Mucosa of gallbladder (tissue), 1 donor: ENCODE measurements at places on chromosomes 7 and 10. TPM values are rescaled to one million over a fixed set of nuclear protein-coding genes. Genes with fewer than 3 reads are reported as not detected.
A peak's percentile ranks its signal among the peaks of the same experiment; 100 is the strongest.

The ZNF282 gene
- total RNA-seq = 33.8 TPM

The SHTN1 gene
- 36.7 TPM for total RNA-seq

The ZNF485 gene
- total RNA-seq = 3.3 TPM

The PON3 gene
- 14.0 TPM for total RNA-seq

The WNT8B gene
- total RNA-seq = not detected

The CC2D2B gene
- 2.9 TPM for total RNA-seq

The PKD2L1 gene
- not detected for total RNA-seq

The SKIDA1 gene
- total RNA-seq = 1.2 TPM

The UCMA gene
- not detected for total RNA-seq

The SPOCK2 gene
- total RNA-seq = 250 TPM

The AKR1D1 gene
- 0.37 TPM for total RNA-seq

The ARPC1A gene
- 140 TPM for total RNA-seq

The ITPRIP gene
- 14.8 TPM for total RNA-seq

The LIPK gene
- total RNA-seq = not detected

DNA sequence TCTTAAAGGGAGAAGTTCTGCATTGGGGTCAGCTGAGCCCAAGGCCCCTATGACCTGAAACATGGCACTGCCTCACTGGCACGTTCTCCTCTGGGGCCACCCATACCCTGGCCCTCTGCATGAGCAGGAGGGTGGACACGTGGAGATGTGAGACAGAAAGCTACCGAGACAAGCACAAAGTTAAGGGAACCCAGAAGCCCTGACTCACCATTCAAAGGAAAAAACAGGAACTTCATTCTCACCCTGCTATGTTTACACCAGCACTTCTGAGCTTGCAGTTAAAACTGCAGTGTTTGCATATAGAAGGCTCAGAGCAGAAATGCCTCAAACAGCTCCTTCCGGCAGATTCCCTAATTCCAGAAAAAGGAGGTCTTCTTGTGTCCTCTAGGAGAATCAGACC lies 41.7 kb downstream of the DENND11 start:
- DNase-seq = no peak

- DNase-seq = no peak
Measured at GRCh38 chr10:119942973-119943372, 50.4 kb downstream of the SEC23IP start.

DNA sequence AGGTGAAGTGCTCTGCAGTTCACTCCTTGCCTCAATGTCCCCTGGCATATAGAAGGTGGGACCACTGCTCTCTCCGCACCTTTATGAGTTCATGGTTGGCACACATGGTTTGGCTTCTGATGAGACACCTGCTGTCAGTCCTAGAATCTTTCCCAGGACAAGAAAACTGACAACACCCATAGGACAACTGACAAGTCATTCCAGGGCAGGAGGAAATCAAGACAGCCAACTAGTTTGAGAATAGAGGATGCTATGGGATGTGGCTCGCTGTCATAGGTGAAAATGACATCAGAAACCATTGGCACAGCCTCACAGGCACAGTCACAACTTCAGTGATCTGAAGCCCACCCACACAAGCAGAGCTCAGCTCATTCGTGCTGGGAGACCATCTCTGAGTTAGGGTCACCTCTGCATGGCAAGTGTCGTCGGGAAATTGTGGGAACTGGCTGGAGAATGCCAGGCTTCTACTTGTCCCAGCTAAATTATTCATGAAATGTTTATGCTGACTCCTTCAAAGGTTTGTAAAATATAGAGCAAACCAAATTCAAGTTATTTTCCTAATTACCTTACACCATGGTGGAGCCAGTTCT lies 762.4 kb downstream of the GRID1 start:
- DNase-seq = no peak

DNA sequence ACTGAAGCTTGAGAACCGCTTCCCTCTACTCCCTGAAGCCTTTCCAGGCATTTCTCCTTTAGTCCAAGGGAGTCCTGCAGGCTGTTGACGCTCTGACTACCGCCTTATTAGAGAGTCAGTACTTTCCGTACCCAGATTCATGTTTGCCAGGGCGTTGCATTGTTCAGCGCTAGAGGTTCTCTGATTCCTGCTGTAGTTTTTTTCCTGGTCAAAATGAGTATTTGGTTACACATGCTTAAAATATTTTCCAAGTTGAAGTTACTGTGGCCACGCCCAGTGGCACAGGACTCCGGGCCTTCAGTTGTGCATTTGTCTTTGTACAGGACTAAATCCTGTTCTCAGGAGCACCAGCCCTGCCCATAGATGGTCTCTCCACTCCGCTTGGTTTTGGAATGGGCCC lies 7.9 kb downstream of the MTURN start:
- DNase-seq = no peak

- DNase-seq = no peak
Measured at GRCh38 chr10:85645926-85646711, 720.5 kb downstream of the GRID1 start.

DNA sequence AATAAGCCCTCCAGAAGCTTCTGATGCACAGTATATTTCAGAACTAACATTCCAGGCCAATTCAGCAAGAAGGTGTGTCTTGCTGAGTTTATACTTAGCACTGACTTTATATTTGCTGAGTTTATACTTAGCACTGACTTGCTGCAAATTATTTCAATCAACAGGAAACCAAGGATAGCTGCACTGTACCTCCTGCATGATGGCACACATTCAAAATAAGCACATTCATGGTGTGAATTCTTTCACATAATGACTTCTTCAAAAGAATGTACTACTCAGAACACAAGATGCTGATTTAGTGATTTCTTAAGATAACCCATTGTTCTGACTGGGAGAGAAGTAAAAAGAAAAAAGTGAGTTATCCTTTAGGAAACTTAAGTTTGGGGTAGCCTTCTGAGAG lies 52.0 kb downstream of the JAZF1 start:
- DNase-seq = no peak

- DNase-seq = no peak
Measured at GRCh38 chr7:149680331-149681025, 92.9 kb downstream of the ZNF467 start.

DNA sequence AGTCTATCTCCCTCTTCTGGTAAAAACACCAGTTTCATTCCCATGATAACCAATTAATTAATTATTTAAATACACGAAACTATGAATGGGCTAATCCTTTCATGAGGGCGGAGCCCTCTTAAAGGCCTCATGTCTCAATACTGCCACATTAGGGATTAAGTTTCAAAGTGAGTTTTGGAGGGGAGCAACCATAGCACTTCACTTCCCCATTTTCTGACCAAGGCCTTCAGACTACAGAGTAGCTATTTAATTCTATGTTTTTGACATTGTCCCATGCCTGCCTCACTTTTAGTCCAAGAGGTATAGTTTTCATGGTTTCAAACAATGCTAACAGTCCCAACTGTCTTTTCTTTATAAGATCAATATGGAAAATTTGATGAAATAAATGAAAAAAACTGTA lies 618.6 kb downstream of the ZWINT start:
- DNase-seq = no peak

- no peak for DNase-seq
Measured at GRCh38 chr7:120927454-120928103, 23.0 kb upstream of the ING3 start.

GRCh38 chr10:89122433-89123051 lies 84.6 kb downstream of the CH25H start:
- no peak for DNase-seq

DNA sequence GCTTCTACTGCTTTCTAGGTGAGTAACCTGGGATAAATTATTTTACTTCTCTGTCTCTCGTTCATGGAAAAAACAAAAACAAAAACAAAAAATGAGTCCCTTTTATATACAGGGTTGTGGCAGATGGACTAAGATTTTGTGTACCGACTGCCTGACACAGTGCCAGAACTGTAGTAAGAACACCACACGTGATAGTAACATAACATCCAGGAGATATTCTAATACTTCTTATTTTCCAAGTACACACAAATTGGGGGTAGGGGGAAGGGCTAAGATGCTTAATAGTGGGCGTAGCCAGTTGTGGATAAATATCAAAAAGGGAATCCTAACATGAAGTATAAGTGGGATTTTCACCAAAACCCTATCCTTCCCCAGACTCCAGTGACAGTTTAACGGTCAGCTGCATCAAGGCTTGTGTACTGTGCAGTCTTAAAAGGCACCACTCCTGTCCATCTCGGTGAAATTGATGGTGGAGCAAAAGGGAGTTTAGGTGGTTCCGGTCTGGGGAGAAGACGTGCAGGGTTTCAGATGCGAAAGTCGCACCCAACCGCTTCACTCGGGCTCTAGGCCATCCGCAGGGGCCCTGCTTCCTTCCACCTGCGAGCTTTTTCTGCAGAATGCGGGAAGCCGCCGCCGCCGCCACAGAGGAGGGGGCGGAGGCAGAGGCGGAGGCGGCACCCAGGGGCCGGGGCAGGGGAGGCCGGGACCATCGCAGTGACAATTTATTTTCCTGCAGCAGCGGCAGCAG lies at the start of gene STAMBPL1:
Gene STAMBPL1 (plus strand): TSS at position 712 of the 748 bp plus-strand sequence. CDS start 21,464 bp downstream, outside the sequence.
- DNase-seq = peak; percentile 35

- no peak for DNase-seq
Measured at GRCh38 chr7:22477876-22478450, 22.0 kb downstream of the STEAP1B start.

GRCh38 chr10:12594448-12594944 lies 245.1 kb downstream of the CAMK1D start:
- peak; percentile 17 for DNase-seq

DNA sequence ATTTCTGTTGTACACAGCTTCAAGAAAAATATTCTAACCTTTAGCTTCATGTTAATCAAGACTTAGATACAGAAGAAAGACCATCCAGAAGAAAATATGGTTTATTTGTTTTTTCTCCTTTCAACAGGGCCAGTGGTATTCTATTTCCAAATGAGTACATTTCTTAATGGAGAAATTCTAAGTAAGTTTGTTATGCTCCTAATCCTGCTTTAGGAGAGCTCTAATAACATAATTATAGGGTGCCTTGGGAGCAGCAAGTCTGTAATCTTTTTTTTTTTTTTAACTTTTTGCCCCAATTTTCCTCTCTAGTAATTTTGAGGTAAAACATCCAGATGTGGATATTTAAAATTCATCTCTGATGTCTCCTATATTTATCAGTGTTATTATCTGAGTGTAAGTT lies 98.1 kb downstream of the ADD3 start:
- no peak for DNase-seq

DNA sequence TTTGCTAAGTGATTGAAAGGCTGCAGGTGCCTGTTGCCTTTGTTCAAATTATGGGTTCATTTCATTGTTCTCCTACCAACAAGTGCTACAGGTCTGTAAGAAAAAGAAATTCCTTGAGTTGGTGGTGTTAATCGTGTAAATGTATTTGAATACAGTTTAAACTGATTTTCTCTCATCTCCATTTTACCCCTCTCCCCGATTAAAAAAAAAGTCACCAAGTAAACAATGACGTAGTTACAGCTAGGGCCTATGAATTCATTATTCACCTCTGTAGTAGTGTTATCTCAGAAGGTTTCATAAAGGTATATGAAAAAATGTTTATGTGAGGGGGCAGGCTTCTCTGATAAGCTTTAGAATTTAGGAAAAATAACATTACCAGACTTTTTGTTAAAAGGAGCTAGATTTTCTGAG lies 1.1 kb downstream of the REEP3 start:
- DNase-seq = no peak

- DNase-seq = no peak
Measured at GRCh38 chr10:74816824-74817498, 9.4 kb upstream of the KAT6B start.

DNA sequence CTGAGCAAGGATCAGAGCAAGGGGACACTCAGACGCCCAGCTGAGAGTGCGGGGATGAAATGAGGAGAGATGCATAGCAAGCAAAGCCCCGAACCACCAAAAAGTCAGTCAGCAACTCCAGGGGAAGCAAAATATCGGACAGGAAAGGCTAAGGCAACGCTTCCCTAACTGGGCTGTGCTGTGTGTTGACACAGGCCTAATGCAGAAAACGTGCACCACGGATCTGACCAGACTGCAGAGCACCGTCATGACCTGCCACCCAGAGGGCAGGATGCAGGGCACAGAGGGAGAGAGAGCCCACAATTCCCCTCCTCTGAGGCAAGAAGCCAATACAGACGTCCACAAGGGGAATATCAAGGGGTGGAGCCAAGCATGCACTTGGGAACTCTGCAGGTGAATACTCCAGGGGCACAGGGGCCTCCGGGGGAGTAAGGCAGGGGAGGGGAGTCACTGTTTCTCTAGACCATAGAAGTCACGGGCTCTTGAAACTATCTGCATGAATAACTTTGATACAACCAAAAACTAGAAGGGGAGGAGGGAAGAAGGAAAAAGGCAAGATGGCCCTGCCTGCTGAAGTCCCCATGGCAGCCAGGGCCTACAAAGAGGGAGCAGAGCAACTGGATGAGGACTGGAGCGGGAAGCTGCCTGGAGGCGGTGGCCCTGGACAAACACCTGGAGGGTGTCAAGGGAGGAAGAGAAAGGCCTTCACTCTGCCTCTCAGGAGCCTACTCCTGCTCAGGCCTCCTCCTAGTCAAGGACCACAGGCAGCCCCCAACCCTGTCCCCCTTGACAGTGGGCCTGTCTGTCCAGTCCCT lies 26.2 kb downstream of the GRID1 start:
- DNase-seq = no peak

GRCh38 chr10:87500646-87501048 lies 4.0 kb upstream of the MINPP1 start:
- DNase-seq = no peak

DNA sequence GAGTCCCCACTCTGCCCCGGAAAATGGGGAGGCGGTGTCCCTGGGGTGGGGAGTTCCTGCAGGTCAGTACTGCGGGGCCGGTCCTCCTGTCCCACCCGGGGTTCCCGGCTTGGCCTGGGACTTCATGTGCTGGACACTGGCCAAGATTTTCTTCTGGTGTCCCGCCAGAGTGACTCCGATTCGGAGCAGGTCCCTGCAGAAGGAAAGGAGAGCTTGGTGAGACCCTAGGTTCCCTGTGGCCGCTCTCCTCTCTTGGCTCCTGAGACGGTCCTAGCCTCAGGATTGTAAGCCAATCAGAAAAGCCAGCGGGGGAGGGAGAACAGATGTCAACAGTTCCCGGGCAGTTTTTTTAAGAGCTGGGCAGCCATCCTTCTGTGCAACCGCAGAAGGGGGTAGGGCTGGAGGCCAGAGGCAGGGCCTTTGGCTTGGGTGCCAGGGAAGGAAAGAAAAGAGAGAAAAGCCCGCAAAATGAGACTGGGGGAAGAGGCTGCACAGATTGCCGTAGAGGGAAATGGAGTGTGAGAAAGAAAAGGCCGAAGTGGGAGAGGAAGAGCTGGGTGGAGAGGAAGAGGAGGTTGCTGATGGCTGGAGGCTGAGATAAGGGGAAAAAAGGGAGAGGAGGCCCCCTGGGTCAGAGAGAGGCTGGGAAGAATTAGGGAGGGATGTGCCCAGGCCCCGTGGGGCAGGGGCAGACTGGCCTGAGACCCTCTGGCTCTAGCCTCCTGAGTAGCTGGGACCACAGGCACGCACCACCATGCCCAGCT lies 23.7 kb downstream of the EPHB4 start:
- DNase-seq = peak; percentile 91

- DNase-seq = no peak
Measured at GRCh38 chr7:27895551-27895950, 155.6 kb downstream of the TAX1BP1 start.

- peak; percentile 55 for DNase-seq
Measured at GRCh38 chr10:119025336-119025735, 4.2 kb upstream of the NANOS1 start.
